H7 (cell line): ENCODE measurements at places on chromosomes 11 and 22.

- DNase-seq: peak; percentile 91
Measured at GRCh38 chr11:2139123-2139521, at the start of gene IGF2. Gene IGF2, minus strand, starts transcription at chr11:2139389. Its CDS starts 3,866 bp downstream, at chr11:2135523.

DNA sequence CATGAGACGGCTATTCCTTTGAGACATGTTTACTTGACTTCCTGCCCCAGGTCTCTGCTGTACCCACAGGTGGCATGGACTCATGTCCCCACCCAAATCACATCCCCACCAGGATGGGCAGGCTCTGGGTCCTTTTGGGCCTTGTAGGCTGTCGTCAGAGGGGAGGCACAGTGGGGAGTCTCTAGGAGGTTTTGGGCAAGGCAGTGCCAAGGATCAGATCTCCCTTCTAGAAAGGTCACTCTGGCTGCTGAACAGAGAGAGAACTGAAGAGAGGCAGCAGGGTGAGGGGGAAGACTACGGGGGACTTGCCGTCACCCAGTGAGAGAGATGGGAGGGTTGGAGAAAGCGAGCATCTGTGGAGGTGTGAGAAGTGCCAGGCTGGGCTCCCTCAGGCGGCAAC, 4.6 kb upstream of the KCNQ1OT1 start:
- no peak for DNase-seq

DNA sequence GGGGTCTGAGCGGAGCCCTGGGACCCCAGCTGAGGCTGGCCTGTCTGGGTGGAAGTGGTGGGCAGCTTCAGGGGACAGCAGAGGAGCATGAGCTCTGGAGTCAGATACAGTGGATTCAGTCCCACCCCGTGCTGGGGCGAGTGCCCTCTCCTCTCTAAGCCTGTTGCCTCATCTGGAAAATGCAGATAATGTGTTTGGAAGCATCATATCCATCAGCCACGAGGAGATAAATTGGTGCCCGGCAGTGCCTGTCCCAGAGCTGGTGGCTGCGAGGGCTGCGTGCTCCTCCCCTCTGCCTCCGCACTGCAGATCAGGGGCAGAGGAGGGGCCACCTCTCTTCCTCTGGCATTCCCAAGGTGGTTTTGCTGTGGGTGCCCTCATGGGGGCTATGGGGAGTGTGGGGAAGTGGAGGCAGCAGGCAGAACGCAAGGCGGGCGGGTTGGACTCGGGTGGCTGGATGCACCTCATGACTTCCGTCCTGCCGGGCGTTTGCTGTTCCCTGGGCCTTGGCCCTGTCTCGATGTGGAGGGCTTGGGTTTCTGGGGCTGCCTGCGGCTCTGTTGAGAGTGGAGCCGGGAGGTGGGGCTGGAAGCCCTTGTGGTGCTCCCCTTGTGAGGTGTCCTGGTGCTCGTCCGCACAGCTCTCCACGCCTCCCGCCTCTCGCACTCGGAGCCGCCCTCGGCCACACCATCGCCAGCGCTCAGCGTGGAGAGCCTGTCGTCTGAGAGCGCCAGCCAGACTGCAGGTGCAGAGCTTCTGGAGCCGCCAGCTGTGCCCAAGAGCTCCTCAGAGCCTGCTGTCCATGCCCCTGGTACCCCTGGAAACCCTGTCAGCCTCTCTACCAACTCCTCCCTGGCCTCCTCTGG, 20.9 kb downstream of the MICALL1 start:
- no peak for DNase-seq

DNA sequence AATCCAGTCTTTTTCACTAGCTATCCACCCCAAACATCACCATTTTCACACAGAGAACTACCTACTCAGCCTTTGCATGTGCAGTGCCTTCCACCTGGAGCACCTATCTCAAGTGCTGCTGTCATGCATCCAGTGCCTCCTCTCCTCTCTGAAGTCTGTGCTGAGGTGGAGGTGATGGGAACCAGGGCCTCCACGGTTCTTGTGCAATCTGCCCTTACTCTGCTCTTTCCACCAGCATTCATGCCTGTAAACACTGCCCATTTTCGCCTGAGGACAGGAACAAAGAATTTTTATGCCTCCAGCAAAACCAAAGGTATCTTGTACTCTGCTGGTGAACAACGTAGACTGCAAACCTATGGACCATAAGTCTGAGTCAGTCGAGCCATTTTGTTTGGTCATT, 27.0 kb downstream of the PITPNB start:
- DNase-seq: no peak

DNA sequence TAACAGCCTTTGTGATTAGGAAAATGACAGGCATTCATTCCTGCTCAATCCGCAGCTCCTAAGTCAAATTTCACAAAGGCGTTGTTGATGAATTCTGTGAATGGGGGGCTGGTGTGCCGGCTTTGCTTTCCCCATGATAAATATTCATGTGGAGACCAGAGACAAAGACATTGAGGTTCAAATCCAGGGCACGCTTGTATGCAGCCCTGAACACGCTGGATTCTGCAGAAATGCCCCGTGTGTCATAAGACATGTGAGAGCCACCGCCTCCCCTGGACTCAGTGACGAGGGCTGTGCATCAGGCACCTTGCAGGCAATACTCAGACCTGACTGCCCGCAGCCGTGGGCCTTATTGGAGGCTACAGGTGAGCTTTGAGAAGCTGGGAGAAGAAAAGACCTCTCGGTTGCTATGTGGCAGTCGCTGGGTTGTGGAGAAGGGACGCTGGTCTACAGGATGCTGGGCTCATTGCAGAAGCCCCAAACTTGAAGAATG, 906.2 kb downstream of the BRD1 start:
- DNase-seq: no peak

- DNase-seq: no peak
Measured at GRCh38 chr11:86551288-86552092, 120.9 kb downstream of the ME3 start.
